ENCODE measurements at places on chromosomes 13 and 19.

GRCh38 chr19:33554821-33555220 is 33.2 kb upstream of the PEPD start:
- no peak for DNase-seq

GRCh38 chr19:48152551-48152950 is 17.6 kb downstream of the LIG1 start:
- peak; percentile 59 for DNase-seq

- DNase-seq, result peak; percentile 61
These were observed 4.8 kb upstream of the KCNC3 start for GRCh38 chr19:50333737-50334617.

GRCh38 chr13:99692854-99693253 is 191.6 kb downstream of the TM9SF2 start:
- DNase-seq, result no peak

GRCh38 chr13:40597735-40598365 is 68.6 kb downstream of the FOXO1 start:
- DNase-seq, result no peak

DNA sequence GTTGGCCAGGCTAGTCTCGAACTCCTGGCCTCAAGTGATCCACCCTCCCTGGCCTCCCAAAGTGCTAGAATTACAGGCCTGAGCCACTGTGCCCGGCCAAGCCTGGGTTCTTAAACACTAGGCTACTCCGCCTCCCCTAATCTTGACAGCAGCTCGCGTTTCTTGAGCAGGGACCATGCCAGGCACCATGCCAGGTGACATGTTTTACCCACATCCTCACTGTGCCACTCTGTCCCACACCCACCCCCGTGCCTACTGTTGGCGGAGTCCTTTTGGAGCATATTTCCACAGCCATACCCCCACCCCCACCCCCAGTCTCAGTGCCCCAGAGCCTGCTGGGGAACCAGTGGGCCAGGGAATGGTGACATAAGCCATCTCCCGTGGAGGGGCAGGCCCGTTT is 98.8 kb downstream of the DPF1 start:
- DNase-seq, result no peak

GRCh38 chr19:55540619-55541018 is 3.7 kb upstream of the SBK2 start:
- DNase-seq, result no peak

DNA sequence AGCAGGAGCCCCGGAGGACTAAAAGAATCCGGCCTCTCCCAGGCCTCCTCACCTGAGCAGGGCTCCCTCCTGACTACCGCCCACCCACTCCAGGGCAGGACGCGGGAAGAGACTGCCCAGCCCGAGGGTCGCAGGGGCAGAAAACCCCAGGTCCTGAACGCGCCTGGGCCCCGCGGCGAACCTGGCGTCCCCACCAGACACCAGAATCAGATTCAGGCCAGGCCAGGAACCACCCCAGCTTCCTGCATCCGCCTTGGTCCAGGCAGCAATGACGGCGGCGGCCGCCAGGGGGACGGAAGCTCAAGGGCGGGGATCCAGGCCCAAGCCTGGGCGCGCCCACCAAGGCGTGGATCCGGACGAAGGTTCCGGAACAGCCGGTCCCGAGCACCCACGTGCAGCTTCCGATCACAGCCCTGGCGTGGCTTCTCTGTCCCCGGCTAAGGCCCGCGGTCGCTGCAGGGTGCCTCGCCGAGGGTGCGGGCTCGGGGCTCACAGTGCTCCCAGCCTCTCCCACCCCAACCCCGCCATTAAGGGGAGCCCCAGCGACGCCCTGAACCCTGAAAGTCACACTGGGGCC is 3.6 kb downstream of the LGALS7 start:
- peak; percentile 59 for DNase-seq

GRCh38 chr19:49938662-49939061 is 9.4 kb upstream of the NUP62 start:
- DNase-seq, result no peak

DNA sequence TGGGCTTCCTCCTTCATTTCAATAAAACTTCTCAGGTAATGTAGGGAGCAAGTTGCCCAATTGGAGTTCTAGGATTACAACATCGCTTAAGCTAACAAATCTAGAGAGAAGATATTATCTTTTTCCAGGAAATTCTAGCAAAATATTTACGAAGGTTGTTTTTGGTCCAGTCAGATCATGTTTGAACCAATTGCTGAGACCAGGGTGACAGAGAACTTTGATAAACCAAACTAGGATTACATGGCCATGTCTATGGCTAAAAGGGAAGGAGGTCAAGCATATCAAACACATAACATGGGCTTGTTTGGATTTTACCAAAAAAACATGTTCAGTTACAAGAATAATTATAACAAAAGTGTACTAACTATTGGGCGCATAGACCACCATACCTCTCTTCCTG is 442.4 kb upstream of the SGCG start:
- DNase-seq, result no peak

GRCh38 chr13:113020323-113021080 is 51.5 kb downstream of the MCF2L start:
- no peak for DNase-seq

GRCh38 chr13:98657506-98658085 is 80.7 kb upstream of the STK24 start:
- DNase-seq, result peak; percentile 40

DNA sequence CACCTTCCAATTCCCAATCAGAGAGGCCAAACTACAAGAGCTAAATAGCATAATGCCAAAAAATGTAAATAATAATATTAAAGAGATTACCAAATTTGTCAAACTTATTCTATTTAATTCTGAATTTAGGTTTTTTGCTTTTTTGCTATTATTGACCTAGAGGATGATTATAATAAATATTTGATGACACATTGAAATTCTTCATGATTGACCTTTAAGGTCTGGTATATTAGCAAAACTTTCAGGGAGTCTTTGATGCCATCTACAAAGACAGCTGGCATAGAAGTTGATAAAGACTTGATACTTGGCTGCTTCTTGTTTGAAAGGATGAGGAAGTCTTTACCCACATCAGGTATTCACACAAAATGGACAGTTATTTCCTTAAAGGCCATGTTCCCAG is 659.8 kb upstream of the GPC6 start:
- DNase-seq, result no peak

GRCh38 chr13:54750521-54750920 is 1721.9 kb downstream of the OLFM4 start:
- no peak for DNase-seq

DNA sequence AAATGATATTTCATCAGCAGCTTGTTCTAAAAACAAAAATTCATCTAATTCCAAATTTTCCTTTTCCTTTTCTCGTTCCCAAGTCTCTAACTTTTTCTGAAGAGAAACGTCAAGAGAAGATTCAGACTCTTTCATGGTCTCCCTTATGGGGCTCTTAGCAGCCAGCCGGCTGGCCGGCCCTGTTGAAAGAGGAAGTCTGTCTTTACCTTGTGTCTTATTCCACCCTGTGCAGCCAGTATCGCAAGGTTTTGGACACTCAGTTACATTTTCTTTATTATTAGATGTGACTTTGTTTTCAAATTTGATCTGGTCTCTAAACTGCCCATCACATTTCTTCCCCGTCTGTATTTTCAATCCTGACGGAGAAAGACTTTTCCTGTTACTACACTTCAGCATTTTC is 142.3 kb downstream of the RNF17 start:
- DNase-seq, result no peak

- DNase-seq, result peak; percentile 100
These were observed 19.3 kb downstream of the GNA15 start for GRCh38 chr19:3154957-3155736.

- no peak for DNase-seq
These were observed 4.4 kb upstream of the FAM187B start for GRCh38 chr19:35232912-35233311.

DNA sequence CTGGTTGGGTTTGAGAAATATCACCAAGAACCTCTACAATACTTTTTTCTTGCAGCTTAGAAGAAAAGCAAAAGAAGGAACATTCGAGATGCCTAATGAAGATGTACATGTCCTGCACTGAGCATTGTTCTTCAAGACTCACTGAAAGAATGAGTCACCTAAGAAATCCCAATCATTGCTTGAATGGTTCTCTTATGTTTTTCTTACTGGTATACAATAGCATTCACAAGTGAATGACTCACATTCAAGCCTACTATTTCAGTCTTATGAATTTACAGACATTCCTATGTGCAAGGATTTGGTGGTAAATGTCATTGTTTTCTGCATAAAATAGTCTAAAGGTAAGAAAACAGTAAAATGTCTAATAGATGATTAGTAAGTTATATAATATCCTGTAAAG is 594.6 kb downstream of the PCDH9 start:
- peak; percentile 89 for DNase-seq

GRCh38 chr13:28329395-28330158 is 165.4 kb downstream of the FLT1 start:
- DNase-seq, result peak; percentile 77

- no peak for DNase-seq
These were observed 50.0 kb upstream of the WDFY2 start for GRCh38 chr13:51534041-51534817.

GRCh38 chr13:114072421-114072820 is 60.0 kb downstream of the RASA3 start:
- DNase-seq, result no peak

DNA sequence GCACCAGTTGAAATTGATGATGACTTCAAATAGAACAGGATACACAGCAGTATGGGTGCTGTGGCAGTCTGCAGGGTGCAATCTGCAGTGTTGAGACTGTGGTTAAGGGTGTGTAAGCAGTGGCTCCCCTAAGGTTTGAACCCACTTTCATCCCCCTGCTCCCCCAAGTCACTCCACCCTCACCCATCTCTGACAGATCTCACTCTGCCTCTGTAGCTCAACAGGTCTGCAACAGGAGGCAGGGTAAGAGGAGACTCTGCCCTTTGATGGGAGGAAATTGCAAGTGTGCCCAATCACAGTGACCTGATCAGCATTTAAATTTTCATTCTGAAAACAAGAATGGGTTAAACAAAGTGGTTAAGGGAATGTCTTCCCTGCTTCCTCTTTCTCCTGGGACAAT is 92.4 kb downstream of the DCT start:
- DNase-seq, result no peak

- no peak for DNase-seq
These were observed 42.3 kb downstream of the RFX2 start for GRCh38 chr19:6067975-6068374.

GRCh38 chr19:17616961-17617806 is 61.7 kb downstream of the COLGALT1 start:
- DNase-seq, result peak; percentile 6

- no peak for DNase-seq
These were observed 6.2 kb upstream of the USP12 start for GRCh38 chr13:27177852-27178251.

- DNase-seq, result no peak
These were observed 3.1 kb upstream of the DHRS12 start for GRCh38 chr13:51807041-51807440.

DNA sequence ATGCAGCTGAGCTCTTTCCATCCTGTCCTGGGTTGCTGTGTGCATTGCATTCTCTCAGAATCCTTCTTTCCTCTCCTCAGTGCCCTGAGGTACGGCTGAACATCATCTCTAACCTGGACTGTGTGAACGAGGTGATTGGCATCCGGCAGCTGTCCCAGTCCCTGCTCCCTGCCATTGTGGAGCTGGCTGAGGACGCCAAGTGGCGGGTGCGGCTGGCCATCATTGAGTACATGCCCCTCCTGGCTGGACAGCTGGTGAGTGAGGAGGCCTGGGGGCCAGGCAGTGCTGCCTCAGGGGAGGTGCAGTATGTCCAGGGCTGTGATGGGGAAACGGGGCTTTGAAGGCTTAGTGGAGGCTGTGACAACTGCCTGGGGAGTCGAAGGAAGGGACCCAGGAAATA is 29.8 kb downstream of the PPP2R1A start:
- no peak for DNase-seq

GRCh38 chr13:85230691-85231093 is 568.5 kb downstream of the SLITRK6 start:
- DNase-seq, result peak; percentile 26

DNA sequence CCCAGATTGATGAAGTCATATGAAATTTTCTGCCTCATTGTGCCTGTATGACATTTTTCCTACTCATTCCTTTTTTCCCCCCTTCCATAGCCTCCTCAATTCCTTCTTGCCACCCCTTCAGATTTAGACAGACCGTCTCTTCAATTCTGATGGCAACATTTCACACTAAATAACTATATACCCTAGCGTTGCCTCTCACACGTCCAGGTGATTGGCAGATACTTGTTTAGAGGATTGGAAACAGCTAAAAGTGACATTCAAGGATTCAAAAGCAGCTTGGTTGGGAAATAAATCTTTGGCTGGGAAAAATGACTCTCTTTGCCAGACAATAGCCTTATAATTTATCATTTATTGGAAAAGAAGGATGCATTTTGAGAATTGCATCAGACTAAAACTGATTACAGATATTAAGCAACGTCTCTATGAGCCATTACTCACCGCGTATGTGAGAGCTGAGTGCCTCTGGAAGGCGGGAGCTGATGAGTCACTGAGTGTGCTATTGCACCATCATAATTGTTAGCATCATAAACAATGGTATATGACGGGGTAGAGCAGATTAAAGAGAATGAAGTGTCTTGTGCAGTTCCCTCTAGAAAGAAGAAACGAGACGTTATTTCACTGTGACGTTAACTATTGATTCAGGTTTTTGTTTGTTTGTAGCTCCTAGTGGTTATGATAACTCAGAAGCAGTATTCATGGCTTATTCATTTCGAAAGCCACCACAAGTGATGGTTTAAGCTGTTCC is 61.1 kb upstream of the FAM216B start:
- peak; percentile 98 for DNase-seq

DNA sequence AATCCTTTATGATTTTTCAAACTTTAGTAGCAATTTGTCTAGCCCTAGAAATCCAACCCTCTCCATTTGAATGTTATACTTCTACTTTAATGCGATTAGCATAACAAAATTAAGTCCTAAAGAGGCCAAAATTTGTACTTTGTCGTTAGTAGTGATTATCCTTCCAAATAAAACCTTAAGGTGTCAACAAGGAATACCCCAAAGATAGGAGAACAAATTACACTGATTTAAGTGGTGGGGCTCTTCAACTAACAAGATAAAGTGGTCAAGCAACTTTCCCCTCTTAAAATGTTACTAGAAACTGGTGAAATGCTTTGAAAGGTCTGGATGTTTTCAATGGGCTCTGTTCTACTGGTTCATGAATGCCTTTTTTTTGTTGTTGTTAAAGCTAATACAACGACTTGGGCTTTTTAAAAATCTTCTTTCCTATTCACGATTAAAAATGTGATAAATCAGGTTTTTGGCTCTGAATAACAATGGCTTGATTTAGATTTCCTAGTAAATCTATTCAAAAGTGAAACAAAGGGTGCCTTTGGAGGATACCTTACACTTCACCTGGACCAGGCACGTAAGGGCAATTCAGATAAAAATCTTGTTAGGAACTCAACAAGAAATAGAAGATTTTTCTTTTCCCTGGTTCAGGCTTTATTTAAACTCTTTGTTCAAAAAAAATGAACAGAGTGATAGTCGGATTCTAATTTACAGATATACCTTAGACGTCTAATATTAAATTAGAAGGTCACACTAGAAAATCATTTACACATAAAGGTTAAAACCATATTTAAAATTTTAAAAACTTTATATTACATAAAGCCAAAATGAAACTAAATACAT is 3.1 kb downstream of the SOX21 start:
- DNase-seq, result no peak

- DNase-seq, result no peak
These were observed 12.2 kb upstream of the CDC16 start for GRCh38 chr13:114222461-114222968.

GRCh38 chr13:26376430-26376829 is 122.5 kb downstream of the CDK8 start:
- no peak for DNase-seq

GRCh38 chr13:21235174-21235573 is 58.7 kb downstream of the MRPL57 start:
- no peak for DNase-seq

All from fibroblast of skin of right quadriceps (primary cell).